Psoas muscle (tissue), 8 donors: ENCODE measurements at places on chromosomes 2 and 18. TPM values are rescaled to one million over a fixed set of nuclear protein-coding genes. Genes with fewer than 3 reads are reported as not detected.

DNA sequence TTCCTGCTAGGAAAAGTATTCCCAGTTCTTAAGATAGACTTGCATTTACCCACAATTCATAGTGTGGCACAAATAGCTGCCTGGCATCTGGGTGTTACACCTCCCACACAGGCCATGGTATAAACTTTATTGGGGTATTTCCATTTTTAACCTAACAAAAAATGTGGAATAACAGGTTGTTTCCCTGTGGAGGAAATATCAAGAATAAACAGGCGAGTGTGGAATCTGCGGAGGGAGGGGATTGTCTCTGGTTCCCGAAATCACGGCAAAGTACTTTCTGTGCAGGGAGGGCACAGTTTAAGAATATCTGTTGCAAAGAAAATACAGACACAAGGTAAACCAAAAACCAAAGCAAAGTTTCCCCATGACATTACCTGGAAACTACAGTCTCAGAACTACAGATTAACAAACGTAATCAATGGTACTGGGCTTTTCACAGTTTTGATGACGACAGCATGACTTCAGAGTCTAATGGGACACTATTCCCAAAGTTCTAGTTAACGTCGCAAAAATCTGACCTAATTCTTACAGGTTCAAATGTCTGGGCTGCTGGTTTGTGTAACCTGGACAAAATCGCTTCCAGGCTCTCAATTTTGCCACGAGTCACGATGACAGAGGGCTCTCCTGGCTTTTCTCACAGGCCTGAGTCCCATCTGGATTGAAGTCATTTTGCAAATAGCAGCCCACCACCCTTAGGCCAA is 1.4 kb downstream of the STARD7 start:
- H3K27ac ChIP-seq = peak overlapping the region; percentile 99
- peak overlapping the region; percentile 96 for H3K4me3 ChIP-seq
- H3K36me3 ChIP-seq = no peaks in the 10 kb centered on the region

- H3K27ac ChIP-seq = peak overlapping the region; percentile 71
- H3K4me3 ChIP-seq = peak overlapping the region; percentile 14
- no peaks in the 10 kb centered on the region for H3K36me3 ChIP-seq
- peaks cover 17% of the 10 kb centered on the region for H3K4me1 ChIP-seq
- DNase-seq = peak; percentile 71
Observed at GRCh38 chr2:42905341-42906110, 113.1 kb upstream of the HAAO start.

DNA sequence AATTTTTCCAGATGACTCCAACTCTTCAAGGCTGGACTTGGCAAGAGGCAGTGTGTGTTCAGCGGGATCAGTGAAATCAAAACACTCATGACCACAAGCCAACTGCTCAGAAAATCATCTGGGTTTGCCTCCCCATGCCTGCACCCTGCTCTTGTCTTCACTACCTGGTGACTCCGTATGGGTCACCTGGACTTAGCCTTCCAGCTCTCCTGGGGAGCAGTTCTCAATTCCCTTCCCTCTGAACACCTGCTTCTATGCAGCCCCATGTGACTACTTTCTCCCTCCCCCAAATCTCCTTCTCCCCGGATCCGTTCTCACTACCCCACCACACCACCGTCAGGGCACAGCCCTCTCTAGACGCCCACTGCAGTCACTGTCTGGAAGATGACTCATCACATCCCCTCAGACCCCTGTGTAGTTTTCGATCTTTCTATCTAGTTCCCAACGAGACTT is 130.2 kb upstream of the ID2 start:
- H3K4me3 ChIP-seq = no peak overlapping the region
- no peaks in the 10 kb centered on the region for H3K36me3 ChIP-seq
- H3K27ac ChIP-seq = no peak overlapping the region
- H3K27me3 ChIP-seq = no peaks in the 10 kb centered on the region
- no peak for DNase-seq

GRCh38 chr2:206824993-206825392 is 59.6 kb downstream of the FASTKD2 start:
- H3K27ac ChIP-seq = no peak overlapping the region
- DNase-seq = no peak
- H3K27me3 ChIP-seq = no peaks in the 10 kb centered on the region

DNA sequence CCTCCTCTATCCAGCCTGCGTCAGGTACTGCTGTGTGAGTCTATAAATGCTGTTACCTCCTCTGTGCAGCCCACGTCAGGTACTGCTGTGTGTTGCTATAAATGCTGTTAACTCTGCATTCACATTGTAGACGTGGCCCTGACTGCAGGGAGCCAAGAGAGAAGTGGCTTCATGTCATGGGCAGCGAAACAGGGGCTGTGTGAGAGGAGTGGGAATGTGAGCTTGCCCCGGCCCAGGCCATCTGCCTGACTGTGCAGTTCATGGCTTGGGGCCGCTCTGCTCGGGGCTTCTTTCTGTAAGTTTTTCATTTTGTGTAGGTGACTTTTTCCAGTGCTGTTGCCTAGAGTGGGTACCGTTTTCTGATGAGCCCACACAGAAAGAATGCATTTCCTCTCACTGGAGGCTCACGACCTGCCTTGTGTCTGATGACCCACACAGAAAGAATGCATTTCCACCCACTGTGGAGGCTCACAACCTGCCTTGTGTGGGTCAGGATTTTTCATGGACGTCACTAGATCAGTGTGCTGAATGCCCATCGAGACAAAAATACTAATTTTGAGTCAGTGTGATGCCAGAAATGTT is 104.5 kb downstream of the SNTG2 start:
- no peak overlapping the region for H3K4me3 ChIP-seq
- H3K4me1 ChIP-seq = no peaks in the 10 kb centered on the region
- no peak for DNase-seq
- H3K27me3 ChIP-seq = peaks cover 6% of the 10 kb centered on the region

DNA sequence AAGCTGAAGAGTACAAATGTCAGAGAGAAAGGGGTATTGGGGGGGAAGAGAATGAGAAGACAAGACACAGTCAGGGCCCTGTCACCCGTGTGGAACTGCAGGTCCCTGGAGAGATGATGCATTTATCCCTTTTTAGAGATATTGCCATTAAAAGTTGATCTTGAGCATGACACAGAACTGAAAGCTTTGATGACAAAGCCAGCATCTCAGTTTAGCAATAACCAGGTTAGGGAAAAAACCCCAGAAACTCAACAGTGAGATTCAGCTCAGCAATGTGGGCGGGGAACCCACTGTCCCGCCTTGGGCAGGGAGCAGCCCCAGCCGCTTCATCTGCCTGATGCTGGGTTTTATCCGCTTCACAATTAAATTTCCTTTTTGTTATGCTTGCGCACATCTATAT is 181.1 kb downstream of the NEDD4L start:
- H3K4me3 ChIP-seq = no peak overlapping the region
- no peak for DNase-seq
- H3K4me1 ChIP-seq = peaks cover 16% of the 10 kb centered on the region
- H3K36me3 ChIP-seq = no peaks in the 10 kb centered on the region
- H3K27ac ChIP-seq = no peak overlapping the region

DNA sequence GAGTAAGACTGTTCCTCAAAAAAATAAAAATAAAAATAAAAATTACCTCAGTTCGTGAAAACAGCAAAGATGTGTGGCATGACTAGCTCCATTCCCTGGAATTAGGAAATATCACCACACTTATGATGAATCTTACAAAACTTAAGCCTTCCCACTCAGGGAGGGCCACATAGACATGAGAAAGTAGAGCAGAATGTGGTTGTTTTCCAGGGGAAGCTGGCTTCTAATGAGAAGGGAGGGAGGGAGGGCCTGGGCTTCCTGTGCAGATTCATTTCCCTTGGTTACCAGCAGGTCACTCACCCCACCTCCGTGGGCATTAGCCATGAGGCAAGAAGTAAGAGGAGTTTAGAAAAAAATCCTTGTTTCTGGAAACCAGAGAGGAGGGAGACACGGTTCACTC is 95.9 kb upstream of the RMDN2 start:
- peaks cover 23% of the 10 kb centered on the region for H3K4me1 ChIP-seq
- no peaks in the 10 kb centered on the region for H3K36me3 ChIP-seq
- no peak overlapping the region for H3K4me3 ChIP-seq
- H3K27ac ChIP-seq = peak overlapping the region; percentile 83

- no peak overlapping the region for H3K27ac ChIP-seq
- H3K27me3 ChIP-seq = no peaks in the 10 kb centered on the region
Observed at GRCh38 chr18:23284629-23285028, 149.3 kb downstream of the CABLES1 start.

DNA sequence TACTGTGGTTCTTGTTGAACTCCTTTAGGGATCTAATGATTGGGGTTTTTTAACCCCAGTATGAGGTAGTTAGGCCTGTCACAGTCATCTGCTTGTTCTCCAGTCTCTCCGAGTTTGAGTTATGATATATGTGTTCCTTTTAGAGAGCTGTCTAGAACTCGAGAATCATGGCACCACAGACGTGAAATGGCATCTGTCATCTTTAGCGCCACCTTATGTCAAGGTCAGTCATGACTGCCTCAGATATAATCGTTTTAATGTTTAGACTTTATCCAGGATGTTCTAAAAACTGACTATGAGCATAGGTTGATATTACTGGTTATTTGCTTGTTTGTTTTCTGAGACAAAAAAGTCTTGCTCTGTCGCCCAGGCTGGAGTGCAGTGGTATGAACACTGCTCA is 112.2 kb downstream of the CEP192 start:
- H3K27ac ChIP-seq = no peak overlapping the region
- no peak for DNase-seq
- no peaks in the 10 kb centered on the region for H3K27me3 ChIP-seq
- peaks cover 22% of the 10 kb centered on the region for H3K36me3 ChIP-seq
- H3K4me1 ChIP-seq = no peaks in the 10 kb centered on the region

The LYPD6 gene
- 0.11 TPM for total RNA-seq

GRCh38 chr18:4106407-4107033 is 348.6 kb downstream of the DLGAP1 start:
- H3K4me3 ChIP-seq = peak overlapping the region; percentile 23
- H3K27me3 ChIP-seq = no peaks in the 10 kb centered on the region
- no peak overlapping the region for H3K27ac ChIP-seq
- H3K4me1 ChIP-seq = no peaks in the 10 kb centered on the region
